ENCODE measurements at places on chromosomes 3 and 15. TPM values are rescaled to one million over a fixed set of nuclear protein-coding genes. Genes with fewer than 3 reads are reported as not detected.

Gene CACNA2D2
- total RNA-seq: 0.66 TPM

Gene TRH
- not detected for total RNA-seq

Gene MKRN3
- 0.51 TPM for total RNA-seq

Gene FGD5
- 22.2 TPM for total RNA-seq

Gene CLDN16
- total RNA-seq: not detected

Gene WNT7A
- not detected for total RNA-seq

Gene SHC4
- not detected for total RNA-seq

Gene MAN2C1
- 89.0 TPM for total RNA-seq

Gene NTRK3
- 6.6 TPM for total RNA-seq

Gene ADAMTS17
- total RNA-seq: 0.49 TPM

Gene SI
- total RNA-seq: not detected

Gene BCHE
- total RNA-seq: 0.44 TPM

Gene NPHP3
- 45.9 TPM for total RNA-seq

Gene C15orf39
- total RNA-seq: 9.5 TPM

Gene PRTG
- 2.7 TPM for total RNA-seq

Gene LSAMP
- 1.7 TPM for total RNA-seq

Gene ZNF501
- 4.7 TPM for total RNA-seq

Gene GOLGA6B
- total RNA-seq: not detected

Gene TMEM45A
- total RNA-seq: 22.2 TPM

Gene CGNL1
- total RNA-seq: 2.5 TPM

Gene CSTA
- total RNA-seq: 48.1 TPM

Gene ZKSCAN7
- 3.3 TPM for total RNA-seq

Gene GHSR
- total RNA-seq: not detected

Gene LRRIQ4
- total RNA-seq: 0.38 TPM

Gene ATP8B4
- 73.8 TPM for total RNA-seq

Gene SKOR1
- total RNA-seq: not detected

Gene LRTM1
- total RNA-seq: not detected
